Fibroblast of pulmonary artery (primary cell): ENCODE measurements at places on chromosomes 4 and X.

DNA sequence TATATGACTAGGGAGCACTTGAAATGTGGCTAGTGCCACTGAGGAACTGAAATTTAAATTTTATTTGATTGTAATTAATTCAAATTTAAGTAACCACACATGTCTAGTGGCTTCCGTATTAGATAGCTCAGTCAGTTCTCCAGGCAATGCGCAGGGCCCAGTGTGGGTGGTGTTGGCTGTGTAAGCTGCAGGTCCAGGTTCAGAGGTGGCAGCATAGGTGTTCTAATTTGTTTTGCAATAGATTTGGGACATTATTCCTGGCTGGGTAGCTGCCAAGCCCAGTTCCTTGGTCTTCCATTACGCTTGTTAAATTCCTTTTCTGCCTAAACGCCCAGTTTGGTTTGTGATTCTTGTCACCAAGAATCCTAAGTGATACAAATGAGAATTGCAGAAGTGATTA is 79.5 kb downstream of the FAM184B start:
- no peak for DNase-seq

GRCh38 chrX:39227371-39227770 is 426.1 kb downstream of the MID1IP1 start:
- no peak for DNase-seq

DNA sequence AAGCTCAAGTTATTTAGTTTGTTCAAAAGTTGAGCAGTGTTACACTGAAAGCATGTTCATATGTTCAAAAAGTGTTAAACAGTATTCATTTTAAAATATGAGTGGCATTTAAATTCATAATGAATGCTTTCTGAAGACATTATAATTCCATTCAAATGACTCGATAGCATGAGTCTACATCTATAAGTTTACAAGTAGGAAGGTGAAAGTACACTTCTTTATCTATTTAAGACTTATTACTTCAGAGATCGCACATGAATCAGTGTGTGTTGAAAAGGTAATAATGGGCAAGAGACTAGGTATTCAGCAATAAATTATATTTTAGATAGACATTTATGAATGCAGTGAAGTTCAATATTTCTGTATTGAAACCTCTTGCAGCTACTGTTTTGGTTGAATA is 456.1 kb downstream of the GRXCR1 start:
- no peak for DNase-seq

DNA sequence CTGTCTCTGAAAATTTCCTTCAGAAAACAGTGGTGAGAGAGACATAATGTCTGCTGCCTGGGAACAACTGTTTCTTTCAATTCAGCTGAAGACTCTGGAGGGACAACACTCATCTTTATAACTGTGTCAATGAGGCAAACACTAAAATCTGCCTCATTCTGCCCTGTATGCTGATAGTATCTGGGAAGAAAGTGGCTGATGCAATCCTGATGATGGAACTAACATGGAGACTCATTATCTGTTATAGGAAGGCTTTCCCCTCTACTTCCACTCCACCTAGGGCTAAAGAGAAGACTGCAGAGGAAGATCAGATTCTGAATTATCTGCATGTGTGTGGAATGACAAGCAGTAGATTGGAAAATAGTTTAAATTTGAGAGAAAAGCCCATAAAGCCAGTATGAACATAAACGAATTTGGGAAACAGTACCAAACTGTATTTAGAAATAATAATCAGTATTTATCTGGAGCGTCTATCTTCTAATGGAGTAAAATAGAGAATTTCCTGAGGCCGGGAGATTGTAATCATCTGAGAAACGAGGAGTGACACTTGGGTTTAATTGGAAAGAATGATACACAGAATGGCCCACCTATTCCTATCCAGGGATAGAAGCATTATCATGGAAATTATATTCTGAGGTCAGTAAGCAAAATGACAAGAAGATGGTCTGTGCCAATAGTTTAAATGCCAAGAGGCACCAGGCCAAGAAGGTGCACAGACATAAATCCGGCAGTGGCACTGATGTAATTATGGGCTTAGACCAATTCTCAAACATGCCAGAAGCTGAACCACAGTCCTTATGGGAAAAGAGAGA is 85.4 kb downstream of the SHISA3 start:
- DNase-seq: no peak

GRCh38 chr4:89284828-89285227 is 22.8 kb downstream of the GPRIN3 start:
- no peak for DNase-seq

GRCh38 chr4:68465058-68465457 is 17.8 kb downstream of the TMPRSS11E start:
- DNase-seq: no peak

GRCh38 chr4:95362906-95363558 is 185.7 kb downstream of the UNC5C start:
- DNase-seq: peak; percentile 46

DNA sequence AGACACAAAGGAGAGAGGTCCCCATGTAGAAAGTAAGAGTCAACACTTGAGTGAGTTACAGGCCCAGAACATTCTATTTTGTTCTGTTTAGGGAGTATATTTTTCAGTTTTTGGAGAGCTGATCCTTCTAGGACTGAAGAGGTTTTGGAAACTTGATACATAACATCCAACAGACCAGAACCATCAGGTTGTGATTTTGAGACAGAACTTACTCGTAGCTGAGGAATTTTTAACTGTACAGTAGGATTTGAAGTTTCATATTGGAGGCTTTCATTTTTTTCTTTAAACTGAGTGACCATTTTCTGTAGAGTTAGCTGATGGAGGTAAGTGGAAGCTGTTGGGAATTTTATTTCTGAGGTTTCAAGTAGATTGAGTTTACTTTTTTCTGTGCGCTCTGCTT is 73.3 kb downstream of the NCAPG start:
- no peak for DNase-seq

DNA sequence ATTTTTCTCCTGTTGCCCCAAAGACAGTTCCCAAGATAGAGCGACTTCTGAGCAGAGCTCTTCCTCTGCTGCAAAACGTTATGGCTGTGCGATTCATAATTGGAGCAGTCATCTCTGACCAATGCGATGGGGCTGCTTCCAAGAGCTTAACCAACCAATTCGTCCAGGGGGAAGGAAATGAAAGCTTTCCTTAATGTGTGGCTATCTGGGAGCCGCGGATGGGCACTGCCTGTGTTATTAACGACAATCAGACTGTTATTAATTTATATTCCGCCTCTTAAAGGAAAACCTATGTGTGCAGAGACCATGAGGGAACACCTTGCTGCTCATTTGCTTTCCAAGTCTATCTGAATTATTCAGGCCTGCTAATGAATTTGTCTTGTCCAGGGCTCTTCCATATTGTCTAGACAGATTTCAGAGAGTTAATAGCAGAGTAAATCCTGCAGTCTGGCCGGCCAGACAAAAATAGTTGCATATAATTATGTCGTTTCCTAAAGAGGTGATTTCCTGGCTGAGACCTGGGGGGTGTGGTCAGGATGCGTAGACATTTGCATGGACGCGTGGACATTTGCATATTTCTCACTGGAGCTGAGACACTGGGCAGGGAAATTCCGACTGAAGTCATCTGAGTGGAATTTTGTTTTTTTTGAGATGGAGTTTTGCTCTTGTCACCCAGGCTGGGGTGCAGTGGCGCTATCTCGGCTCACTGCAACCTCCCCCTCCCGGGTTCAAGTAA is 135.4 kb downstream of the HMX1 start:
- DNase-seq: no peak

DNA sequence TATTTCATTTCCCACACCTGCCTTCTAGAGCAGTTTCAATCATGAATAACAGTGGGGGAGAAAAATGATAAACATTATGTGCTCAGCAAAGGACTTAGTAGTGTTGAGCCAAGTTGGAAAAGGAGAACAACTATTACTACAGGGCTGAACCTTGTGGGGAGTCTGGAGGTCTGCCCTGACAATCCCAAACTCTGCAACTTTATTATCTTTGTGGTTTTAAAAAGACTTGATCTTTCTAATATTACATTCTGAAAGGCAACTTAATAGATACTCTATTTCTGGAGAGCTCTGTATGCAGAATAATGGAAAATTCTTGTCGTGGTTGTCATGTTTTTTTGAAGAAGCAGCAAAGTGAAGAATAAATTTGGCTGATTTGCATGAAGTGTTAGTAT is 116.1 kb downstream of the SPCS3 start:
- peak; percentile 25 for DNase-seq
